ENCODE measurements at places on chromosomes 2 and 18.
A peak's percentile ranks its signal among the peaks of the same experiment; 100 is the strongest.

GRCh38 chr2:45117383-45117782, 108.1 kb upstream of the SIX2 start:
- DNase-seq: no peak

GRCh38 chr2:144469798-144470197, 50.1 kb downstream of the ZEB2 start:
- no peak for DNase-seq

GRCh38 chr2:204024503-204024902, 87.9 kb downstream of the ICOS start:
- no peak for DNase-seq

GRCh38 chr18:59696311-59697235, 650 bp downstream of the CCBE1 start:
- peak; percentile 13 for DNase-seq

DNA sequence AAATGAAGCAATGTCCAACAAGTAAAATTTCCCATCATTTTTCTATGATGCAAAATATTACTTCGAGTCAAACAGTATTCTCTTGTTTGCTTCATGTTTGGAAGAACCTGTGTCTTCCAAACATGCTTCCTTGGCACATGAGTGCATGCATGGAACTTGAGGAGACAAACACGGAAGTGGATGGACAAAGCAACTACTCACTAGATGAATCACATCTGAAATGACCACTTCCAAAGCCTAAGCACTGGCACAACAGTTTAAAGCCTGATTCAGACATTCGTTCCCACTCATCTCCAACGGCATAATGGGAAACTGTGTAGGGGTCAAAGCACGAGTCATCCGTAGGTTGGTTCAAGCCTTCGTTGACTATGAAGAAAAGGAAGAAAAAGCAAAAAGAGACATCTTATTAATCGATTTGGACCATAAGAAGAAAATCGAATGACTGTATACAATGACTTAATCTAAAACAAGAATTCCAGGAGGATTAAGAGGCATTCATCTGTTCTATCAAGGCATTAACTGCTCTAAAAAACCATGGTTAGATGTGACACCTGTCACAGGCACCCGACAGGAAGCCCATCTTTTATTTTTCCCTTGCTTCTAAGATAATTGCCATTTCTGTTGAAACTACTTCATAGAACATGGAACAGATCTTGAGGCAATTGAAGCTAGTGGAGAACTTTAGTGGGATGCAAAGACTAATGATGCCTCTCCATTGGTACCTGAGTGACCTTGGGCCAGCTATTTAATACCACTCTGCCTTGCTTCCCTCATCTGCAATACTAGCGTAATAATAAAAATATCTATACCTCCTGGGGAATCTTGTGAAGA, 56.0 kb downstream of the ATIC start:
- no peak for DNase-seq

GRCh38 chr2:200351815-200352214, 45.3 kb downstream of the SPATS2L start:
- DNase-seq: no peak

DNA sequence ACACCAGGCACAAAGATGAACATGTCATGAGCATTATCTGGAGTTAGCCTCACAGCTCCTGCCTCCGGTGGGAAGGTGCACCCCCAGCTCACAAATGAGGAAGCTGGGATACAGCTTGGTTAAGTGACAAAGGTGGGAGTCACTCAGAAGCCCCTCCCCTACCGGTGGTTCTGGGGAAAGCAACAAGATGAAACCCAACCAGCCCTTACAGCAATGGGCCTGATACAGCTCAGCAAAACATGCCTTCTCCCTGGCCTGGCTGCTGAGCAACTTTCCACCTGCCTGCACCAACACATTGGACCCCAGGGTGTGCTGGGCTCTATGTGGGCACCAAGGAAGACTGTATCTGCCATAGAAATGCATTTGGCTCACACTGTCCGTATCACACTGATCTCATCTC, 113.2 kb downstream of the GYPC start:
- no peak for DNase-seq

- DNase-seq: no peak
These were observed 183.0 kb downstream of the MYO5B start for GRCh38 chr18:50011813-50012435.

DNA sequence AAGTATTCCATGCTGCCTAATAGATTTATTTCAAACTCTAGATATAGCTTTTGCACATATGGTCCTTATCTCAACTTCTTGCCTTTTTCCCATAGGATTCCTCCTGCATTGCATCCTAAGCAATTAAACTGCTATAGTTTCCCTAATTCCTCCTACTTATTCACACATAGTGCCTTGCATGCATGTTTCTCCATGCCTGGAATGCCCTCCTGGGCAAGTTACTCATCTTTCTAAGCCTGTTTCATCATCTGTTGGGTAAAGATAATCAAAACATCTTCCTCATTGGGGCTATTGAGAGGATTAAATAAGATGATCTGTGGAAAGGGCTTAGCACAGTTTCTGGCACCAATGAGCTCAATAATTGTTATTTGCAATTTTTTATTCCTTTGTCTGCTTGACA, 726.5 kb downstream of the SLC4A3 start:
- DNase-seq: no peak

Measured in stimulated activated CD4-positive, alpha-beta T cell treated with anti-CD3 and anti-CD28 coated beads, Interleukin-15, amount 100 ng/mL, for 24 hours (primary cell).